NCI-H1417 treated with DMSO at 0.1 percent for 48 hours (cell line): ENCODE measurements at places on chromosomes 13 and 19.

DNA sequence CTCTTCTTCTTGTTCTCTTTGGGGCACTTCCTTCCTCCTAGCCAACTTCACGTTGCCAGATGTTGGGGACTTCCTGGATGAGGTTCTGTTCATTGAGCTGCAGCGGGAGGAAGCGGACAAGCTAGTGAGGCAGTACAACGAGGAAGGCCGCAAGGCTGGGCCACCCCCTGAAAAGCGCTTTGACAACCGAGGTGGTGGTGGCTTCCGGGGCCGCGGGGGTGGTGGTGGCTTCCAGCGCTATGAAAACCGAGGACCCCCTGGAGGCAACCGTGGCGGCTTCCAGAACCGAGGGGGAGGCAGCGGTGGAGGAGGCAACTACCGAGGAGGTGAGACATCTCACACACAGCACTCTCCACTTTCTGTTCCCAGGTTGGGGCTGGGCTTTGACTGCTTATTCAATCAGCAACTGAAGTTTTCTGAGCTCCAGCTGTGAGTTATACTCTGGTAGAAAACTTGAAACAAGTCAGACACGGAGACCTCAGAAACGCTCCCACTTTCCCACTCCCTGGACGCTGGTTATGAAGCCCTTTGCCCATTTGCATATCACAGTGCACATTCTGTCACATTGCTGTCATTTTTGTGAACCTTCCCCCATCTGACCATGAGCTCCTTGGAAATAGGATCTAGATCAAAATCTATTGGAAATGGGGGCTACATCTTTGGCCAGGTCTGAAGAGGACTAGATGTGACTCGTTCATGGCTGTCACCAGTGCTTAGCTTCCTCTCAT is 7.2 kb upstream of the CCDC97 start:
- no peak for DNase-seq

DNA sequence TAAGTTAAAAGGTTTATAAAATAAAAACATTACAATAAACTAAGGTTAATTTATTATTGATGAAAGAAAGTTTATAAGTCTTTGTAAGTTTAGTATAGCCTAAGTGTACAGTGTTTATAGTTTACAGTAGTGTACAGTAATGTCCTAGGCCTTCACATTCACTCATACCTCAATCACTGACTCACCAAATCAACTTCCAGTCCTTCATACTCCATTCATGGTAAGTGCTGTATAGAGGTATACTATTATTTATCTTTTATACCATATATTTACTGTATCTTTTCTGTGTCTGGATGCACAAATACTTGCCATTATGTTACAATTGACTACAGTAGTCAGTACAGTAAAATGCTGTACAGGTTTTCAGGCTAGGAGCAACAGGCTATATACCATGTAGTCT is 490.0 kb downstream of the GPC6 start:
- DNase-seq, result no peak

GRCh38 chr13:51328488-51328887 is 11.0 kb upstream of the SERPINE3 start:
- no peak for DNase-seq

DNA sequence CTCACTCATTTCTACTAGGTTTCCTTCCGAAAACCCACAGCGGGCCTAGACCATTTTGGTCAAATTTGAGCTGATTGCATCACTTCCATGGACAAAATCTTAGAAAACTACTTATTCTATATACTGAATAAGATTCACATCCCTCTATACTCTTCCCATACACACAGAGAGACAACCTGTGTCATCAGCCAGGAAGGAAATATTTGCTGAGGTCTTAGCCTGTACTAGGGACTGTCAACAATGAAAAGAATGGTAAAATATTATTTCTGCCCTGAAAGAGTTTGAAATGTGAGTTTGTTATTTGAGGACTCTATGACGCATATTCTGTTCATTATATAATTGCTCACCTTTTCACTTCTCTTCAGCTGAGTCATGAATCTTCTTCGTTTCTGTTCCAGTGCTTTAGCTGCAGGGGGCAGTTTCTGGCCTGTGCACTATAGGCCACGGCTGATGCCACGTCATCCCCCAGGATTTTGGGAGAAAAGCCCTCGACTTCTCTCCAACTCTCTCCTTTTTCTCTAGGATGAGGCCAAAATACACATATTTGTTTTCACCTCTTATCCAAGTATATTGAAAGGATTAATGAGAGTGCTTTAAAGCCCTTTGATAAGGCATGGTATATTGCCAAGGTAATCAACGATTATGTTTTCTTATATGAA is 47.7 kb downstream of the GSX1 start:
- DNase-seq, result no peak

DNA sequence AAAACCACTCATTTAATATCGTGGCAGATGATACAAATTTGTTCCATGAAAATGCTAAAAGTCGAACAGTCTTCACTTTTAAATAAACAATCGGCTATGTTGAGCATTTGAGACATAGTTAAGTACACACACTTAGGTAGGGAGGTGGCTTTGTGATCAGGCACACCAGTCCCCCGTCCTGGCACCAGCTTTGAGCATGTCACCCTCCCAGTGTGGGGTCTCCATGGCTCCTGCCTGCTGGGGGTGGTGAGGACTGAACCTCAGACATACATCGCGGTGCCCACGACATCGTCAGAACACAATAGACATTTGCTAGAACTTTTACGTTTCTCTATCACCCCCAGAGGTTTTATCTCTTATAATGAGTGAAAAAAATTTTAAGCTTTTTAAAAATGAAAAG is 62.0 kb downstream of the RFX2 start:
- DNase-seq, result no peak

- DNase-seq, result no peak
These were observed 186.9 kb downstream of the SHISA2 start for GRCh38 chr13:25864936-25865335.

- no peak for DNase-seq
These were observed 50.5 kb upstream of the ZNF429 start for GRCh38 chr19:21454901-21455300.

GRCh38 chr13:44368062-44368591 is 5.5 kb upstream of the SERP2 start:
- no peak for DNase-seq

DNA sequence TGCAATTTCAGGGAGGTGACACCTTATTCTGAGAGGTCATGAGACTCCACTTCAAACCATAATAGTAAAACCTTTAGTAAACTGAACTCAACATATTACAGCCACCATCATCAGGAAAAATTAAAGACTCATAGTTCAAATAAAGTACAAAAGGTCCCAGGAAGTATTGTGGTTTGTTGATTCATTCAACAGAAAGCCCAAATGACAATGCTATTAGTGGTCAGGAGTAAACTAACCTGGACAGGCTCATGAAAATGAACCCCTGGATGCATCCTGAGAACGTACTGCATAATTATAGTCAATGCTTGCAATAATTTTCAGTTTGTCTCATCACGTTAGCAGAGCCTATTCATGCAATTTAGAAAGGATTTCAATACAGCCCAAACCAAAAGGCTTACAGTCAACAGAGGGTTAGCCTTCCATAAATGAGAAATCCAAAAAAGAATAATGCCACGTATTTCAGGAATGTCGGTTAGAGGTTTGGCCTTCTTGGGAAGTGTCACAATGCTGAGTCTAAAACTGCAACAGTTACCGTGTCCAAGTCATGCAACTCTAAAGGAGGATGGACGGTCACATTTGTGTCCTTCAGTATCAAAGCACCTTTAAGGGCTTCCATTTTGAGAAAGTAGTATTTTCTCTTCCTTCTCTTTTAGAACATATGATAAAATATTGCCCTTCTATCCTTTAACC is 280.8 kb downstream of the ABCC4 start:
- DNase-seq, result no peak

DNA sequence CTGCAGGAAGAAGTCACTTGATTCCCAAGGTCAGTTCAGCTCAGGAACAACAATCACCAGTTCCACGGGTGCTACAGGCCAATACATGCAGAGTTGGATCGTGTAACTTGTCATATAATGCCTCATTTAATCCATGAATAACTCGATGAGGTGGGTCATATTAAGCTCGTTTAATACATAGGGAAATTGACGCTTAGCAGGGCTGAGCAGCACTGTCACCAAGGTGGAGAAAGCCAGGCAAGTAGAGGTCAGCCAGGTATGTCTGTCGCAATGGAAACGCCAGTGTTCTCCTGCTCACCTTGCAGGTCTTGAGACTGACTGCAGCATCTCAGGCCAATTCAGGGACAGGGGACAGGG is 52.3 kb downstream of the CCDC70 start:
- no peak for DNase-seq

DNA sequence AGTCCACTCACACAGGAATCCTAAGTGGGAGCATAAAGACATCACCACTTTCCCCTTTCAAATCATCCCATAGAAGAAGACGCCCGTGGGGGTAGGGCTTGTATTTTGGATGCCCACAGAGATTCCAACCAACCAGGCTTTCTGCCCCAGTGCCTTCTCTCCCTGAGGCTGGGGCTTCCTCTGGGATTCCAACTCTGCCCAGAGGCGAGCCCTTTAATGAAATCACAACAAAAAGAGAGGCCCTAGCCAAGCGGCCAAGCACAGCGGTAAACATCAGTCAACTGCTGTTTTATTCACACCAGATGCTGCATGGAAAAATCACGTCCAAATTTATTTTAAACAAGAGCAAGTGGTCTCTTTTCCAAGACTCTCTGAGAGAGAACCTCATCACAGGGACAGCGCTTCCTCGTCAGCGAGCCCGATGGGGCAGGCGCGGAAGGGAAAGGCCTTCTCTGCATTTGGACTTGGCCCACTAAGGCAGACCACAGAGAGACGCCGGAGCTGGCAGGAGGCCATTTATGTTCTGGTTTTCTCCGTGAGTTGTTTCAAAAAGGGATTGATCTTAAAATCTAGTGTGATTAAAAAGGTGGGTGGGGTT is 31.5 kb downstream of the ADPRHL1 start:
- DNase-seq, result no peak

DNA sequence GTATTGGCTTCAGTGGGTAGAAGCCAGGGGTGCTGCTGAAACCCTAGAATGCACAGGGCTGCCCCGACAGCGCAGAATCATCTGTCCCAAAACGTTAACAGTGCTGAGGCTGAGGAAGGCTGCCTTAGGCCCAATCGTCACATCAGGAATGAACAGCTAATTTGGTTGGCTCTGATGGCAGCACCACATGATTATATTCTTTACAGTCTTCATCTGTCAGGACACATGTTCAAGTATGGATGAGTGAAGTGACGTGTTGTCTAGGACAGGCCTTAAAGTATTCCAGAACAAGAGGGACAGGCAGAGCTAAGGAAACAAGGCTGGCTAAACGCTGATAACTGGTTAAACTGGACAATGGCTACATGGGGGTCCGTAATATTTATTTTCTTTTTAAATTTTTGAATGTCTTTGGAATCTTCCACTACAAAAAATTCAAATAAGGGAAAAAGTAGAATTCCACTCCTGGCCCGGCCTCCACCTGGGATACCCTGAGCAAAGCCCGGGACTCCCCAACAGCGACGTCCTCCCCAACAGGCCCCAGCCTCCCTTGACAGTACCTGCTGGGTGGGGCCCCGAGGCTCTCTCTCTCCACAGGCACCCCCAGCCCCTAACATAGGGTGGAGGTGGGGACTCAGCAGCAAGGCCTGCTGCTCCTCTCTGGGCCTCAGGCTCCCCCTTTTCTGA is 14.8 kb upstream of the CCNP start:
- DNase-seq, result no peak

GRCh38 chr13:61148691-61149315 is 266.8 kb downstream of the PCDH20 start:
- DNase-seq, result no peak

GRCh38 chr19:15260939-15261338 is 28.7 kb upstream of the EPHX3 start:
- no peak for DNase-seq

GRCh38 chr13:25503856-25504255 is 132.1 kb downstream of the ATP8A2 start:
- no peak for DNase-seq

DNA sequence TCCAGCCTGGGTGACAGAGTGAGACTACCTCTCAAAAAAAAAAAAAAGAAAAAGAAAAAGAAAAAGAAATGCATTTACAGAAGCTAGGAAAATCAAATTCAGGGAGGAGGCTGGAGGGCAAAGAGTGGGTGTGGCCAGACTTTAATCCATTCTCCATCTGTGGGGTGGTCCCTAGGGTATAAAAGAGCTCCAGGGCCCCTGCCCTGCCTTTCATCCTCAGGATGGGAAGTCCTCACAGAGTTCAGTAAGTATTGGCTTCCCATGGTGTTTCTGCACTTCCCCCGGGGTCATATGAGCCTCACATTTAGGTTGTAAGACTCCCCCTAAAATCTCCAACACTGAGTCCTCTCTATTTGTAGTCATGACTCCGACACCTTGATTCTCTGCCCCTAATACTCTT is 33.0 kb downstream of the DPRX start:
- no peak for DNase-seq

- no peak for DNase-seq
These were observed 1.6 kb downstream of the LYL1 start for GRCh38 chr19:13100841-13101589.

DNA sequence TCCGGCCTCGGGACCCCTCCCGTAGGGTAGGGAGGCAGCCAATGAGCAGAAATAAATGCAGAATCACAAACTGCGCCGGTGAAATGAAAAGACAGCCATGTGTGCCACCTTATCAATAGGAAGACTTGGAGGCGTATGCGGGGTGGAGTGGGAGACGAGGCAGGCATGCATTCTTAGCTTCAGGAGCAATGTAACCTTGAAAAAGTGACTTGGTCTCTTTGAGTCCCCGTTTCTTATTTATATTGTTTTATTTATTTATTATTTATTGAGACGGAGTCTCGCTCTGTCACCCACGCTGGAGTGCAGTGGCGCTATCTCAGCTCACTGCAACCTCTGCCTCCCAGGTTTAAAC is 16.0 kb downstream of the SSC5D start:
- no peak for DNase-seq

GRCh38 chr13:23771956-23772355 is 117.2 kb downstream of the MIPEP start:
- no peak for DNase-seq

GRCh38 chr13:36839281-36839680 is 20.3 kb downstream of the RFXAP start:
- no peak for DNase-seq

DNA sequence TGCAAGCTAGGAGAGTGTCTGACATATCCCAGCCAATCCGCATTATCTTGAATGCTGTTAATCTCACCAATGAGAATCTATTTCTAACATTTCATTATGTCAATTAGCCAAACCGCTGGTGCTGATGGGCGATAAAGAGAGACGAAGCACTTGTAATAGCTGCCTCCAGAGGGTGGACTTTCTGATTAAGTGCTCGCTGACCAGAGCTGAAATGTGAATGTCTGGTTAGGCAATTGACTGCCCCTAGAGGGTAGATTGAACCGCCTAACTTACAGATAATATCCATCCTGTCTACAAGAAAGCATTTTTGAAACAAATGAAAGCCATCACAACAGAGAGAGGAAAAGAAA is 552 bp upstream of the GRWD1 start:
- DNase-seq, result peak; percentile 91
